ENCODE measurements at places on chromosomes 5 and 9. TPM values are rescaled to one million over a fixed set of nuclear protein-coding genes. Genes with fewer than 3 reads are reported as not detected.
A peak's percentile ranks its signal among the peaks of the same experiment; 100 is the strongest.

GRCh38 chr5:151800532-151800931 is 28.8 kb downstream of the G3BP1 start:
- DNase-seq, result no peak

- DNase-seq, result no peak
Observed at GRCh38 chr5:112870966-112871365, 9.9 kb downstream of the SRP19 start.

DNA sequence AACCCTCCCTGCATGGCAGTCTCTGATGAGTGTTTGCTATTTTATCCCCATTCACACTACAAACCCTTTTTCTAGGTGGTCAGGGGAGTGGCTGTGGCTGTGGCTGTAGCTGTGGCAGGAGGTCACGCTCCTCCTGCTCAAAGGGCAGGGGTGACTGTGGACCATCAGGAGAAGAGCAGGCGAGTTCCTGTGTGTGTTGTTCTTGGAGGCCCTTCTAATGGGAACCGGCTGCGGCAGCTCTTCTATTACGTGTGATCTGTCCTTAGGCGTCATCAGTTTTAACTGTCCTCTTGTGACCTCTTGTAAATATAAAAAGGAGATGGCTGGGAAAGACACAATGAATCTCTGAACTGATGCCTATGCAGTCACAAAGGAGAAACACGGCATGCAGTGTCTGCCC is 65.1 kb downstream of the ANKH start:
- peak; percentile 60 for DNase-seq

GRCh38 chr5:134267366-134268018 is 41.6 kb upstream of the PPP2CA start:
- DNase-seq, result no peak

DNA sequence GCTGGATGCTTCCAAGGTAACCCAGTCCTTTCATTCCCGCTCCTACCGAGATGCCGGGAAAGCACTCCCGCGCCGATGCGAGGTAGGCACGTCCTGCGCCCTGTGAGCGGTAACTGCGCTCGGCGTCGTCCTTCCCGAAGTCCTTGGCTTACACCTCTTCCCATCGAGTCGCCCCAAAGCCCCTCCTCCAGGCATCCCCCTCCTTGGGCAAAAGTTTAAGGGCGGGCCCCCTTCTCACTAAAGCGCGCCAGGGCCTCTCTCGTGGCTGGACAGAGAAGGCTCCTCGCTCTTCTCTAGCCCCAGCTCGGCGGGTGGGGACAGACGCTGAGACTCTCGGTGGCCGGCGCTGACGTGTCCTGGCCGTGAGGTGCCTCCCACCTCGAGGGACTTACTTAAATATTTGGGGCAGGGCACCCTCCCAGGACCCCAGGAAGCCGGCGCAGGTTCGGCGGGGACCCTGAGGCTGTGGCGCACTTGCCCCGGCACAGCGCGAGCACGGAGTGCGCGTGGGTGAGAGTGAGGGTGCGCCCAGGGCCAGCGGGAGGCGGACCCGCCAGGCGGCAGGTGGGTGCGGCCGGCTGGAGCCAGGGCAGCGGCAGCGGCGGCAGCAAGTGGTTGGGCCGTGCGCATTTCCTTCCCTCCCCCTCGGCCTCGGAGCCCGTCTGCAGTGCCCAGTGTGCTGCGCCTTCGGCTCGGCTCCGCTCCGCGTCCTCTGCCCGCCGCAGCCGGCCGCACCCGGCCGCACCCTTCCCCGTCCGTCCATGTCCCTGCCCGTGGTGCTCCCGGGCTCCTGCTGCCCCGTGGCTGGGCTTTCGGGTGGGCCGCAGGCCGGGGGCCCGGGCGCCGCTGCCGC is at the start of gene ENTREP1:
Gene ENTREP1, plus strand, starts transcription at position 667 of the 853 bp plus-strand sequence. Its CDS starts 95 bp downstream, at position 762.
- DNase-seq, result peak; percentile 85

DNA sequence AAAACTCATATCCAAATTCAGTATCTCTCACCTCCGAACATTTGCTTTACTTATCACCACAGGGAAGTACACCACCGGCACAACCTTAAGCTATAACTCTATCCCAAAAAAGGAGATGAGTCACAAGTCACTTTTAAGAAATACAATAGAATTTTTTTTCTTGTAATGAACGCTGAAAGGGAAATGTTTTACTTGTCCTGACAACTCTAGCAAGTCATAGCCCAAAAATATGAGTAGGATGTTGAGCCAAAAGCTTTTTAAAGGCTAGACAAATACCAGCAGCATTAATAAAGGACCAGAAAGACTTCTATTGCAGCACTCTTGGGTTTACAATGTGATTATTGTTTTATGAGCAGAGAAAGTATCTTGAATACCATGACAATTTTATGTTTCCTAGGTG is 147.3 kb upstream of the FST start:
- DNase-seq, result peak; percentile 28

DNA sequence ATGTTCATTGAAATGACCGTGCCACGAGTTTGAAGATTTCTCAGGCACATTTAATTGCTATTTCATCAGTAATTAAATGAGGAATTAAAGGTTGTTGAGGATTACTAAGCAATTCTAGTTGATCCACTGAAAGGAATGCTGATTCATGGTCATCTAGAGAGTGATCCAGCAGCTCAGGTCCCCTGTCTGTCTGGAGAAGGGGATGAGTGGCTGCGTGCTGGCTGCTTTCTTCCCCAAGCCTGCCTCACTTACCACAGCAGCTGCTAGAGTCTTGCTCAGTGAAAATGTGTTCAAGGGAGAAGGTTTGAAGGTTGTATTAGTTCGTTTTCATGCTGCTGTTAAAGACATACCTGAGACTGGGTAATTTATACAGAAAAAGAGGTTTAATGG is 7.8 kb upstream of the TGFBI start:
- DNase-seq, result no peak

DNA sequence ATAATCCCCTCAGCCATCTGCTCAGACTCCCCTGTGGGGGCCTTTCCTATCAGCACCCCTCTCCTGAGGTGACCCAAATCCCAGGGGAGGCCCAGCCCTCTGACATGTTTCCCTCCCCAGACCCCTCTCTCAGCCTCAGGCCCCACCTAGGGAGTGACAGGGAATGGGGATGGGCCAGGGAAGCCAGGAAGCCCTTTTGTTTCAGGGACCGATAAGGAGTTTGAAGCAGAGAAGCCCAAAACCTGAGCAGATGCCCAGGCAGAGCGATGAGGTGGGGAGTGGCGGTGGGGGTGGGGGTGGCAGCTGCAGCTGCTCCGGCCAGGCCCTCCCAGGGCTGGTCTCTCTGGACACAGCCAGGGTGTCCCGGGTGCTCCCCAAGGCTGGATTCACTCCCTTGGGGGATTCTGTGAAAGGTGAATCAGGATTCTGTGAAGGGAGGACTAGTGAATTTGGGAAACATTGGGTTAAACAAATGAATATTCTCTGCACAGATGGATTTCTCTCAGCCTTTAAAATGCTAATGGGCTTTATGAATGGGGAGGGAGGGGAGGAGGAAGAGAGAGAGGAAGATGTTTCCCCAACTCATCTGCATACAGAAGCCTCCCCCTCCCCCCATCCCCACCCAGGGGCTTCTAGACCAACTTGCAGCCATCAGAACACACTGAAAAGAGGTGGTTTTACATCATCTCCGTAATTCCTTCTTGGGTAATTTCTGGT is 17.4 kb downstream of the AKNA start:
- no peak for DNase-seq

- no peak for DNase-seq
Observed at GRCh38 chr5:36836831-36837230, 39.7 kb upstream of the NIPBL start.

GRCh38 chr5:99054972-99055371 is 126.2 kb upstream of the CHD1 start:
- peak; percentile 73 for DNase-seq

CCDC183 gene
- 0.37 TPM for total RNA-seq

GPR21 gene
- 0.68 TPM for total RNA-seq

Data from dermis blood vessel endothelial cell (primary cell).